Right ventricle myocardium superior (tissue), 1 donor: ENCODE measurements at places on chromosomes 11 and 22.

DNA sequence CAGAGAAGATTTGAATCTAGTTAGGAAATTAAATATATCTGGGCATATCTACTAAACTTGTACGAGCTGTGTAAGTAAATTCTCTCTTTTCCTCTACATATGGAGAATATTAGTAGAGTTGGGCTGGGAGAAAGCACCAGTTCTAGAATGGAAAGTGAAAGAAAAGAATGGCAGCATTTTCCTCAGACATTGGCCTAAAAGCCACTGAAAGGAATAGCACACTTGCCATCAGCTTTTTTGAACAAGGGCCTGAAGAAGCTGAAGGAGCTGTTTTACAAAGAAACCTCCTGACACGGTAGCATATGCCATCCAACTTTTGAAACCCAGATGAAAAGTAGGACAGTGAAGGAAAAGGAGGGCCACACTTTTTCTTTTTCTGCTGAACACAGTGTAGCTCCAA is 1563.7 kb upstream of the TENM4 start:
- no peak for DNase-seq

- no peak for DNase-seq
Observed at GRCh38 chr11:20010851-20011225, 149.4 kb downstream of the DBX1 start.

- DNase-seq: no peak
Observed at GRCh38 chr22:46509416-46510089, 27.9 kb downstream of the CELSR1 start.

GRCh38 chr11:114132944-114133394 is 73.5 kb downstream of the ZBTB16 start:
- DNase-seq: peak; percentile 64

DNA sequence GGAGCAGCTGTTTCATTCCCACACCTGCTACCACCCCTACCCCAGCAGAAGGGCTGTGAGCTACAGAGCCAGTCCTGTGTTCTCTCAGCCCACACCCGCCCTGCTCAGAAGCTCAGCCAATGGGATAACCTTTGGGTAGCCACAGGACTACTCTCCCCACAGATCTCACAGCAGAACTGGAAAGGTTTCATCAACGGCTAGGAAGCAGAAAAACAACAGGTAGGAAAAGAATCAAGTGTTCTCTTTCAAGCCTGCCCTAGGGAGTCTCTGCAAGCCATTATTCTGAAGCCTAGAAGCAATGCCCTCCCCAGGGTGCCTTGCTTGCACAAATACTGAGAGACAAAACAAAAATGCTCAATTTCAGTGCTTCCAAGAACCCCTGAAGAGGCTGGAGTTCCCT is 77.2 kb downstream of the TMPRSS5 start:
- DNase-seq: no peak

DNA sequence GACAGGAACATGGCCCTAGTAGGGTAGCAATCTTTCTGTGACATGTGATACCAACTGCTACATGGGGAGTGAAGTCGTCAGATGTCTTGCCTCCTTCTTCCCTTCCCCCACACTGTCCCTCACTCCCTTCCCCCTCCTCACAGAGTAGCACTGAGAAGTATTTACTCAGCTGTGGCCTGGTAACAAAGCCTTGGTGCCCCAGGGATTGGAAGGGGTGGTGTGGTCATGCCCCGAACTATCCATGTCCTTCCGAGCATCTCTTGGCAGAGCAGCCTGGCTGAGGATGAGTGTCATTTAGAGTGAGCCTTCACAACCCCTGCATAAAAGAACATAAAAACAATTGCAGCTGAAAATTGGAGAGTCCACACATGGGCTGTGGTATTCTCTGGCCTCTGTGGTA is 46.1 kb downstream of the ARFGAP2 start:
- no peak for DNase-seq

- DNase-seq: no peak
Observed at GRCh38 chr11:45083544-45084087, 62.8 kb upstream of the PRDM11 start.

- DNase-seq: no peak
Observed at GRCh38 chr11:83681906-83682610, 395.9 kb upstream of the CCDC90B start.

- no peak for DNase-seq
Observed at GRCh38 chr11:10461276-10461790, 6.3 kb downstream of the AMPD3 start.

DNA sequence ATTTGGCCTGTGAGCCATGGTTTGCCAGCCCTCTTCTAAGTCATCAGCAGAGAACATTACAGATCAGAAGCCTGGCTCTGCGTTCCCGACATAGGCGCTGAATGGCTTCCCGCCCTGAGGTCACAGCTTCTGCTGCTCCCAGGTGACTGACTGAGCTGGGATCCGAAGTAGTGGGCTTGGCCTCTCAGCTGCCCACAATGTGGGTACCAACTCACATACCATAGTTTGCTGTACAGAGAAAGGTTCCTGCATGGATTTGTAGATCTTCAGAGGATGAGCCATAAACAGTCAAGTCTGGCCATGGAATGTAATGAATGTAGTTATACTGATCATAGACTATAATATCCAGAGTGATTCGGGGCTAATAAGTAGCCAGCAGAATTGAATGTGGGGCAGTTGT is 42.6 kb downstream of the TEAD1 start:
- DNase-seq: no peak

DNA sequence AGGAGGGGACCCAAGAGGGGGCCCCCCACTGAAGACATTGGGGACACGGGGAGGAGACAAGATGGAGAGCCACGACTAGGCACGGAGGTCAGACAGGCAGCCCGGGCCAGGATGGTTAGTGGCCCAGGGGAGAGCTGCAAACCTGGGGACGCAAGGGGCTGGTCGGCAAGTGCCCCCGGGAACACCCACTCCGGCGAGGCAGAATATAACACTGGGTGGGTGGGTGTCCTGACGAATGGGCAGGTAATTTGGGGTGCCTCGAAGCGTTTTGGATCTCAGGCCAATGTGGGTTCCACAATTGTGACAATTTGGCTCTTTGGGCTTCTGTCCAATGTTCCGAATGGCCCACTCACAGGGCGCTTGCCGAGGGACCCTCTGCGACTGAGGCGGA is 9.9 kb downstream of the IGF2 start:
- DNase-seq: peak; percentile 27

DNA sequence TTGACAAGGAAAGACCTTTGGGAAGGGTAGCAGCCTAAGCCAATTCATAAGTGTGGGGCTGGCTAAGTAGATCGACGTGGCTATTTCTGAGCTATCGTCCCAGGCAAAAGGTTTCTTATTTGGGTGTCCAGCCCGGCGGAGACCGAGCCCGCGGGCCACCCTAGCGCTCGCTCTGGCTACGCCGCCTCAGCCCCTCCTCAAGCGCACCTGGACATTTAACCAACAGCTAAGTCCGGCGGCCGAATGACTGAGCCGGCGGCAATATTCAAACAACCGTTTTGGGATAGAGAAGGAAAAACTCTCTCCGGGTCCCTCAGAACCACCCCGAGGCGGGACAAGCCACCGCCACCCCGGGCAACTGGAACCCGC is 457 bp downstream of the RNF141 start:
- no peak for DNase-seq

DNA sequence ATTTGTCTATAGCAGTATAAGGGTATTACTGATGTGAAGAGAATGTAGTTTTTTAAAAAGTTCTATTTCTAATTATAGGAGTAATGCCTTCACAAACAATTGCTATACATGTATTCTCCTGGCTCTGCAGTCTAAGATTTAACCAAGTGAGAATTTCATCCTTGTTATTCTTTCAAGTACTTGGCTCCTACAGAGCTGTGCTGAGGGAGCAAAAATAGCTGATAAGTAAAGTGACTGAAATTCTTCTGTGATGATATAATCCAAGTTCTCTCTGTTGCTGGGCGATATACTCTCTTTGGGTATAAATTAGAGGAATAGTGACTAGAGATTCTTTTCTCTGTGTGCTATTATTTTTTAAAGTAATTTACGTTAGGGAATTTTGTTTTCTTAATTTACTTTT is 68.0 kb downstream of the PGR start:
- DNase-seq: no peak

DNA sequence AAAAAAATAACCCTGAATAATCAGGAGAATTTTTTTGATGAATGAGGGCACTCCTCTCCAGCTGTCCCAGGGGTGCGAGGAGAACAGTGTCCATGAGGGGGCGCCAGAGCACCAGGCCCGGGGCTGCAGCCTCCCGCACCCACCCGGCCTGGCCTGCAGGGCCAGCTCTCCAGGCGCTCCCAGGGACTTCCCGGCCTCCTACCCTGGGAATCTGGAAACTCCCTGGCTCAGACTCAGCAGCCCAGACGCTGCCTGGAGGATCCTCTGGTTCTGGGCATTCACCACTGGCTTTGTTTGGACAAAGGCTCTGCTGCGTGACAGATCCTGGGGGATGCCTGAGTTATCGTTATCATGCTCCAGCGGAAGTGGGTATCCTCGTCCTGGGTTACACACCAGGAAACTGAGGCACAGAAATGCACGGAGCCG is 31.0 kb downstream of the MCM5 start:
- peak; percentile 91 for DNase-seq

DNA sequence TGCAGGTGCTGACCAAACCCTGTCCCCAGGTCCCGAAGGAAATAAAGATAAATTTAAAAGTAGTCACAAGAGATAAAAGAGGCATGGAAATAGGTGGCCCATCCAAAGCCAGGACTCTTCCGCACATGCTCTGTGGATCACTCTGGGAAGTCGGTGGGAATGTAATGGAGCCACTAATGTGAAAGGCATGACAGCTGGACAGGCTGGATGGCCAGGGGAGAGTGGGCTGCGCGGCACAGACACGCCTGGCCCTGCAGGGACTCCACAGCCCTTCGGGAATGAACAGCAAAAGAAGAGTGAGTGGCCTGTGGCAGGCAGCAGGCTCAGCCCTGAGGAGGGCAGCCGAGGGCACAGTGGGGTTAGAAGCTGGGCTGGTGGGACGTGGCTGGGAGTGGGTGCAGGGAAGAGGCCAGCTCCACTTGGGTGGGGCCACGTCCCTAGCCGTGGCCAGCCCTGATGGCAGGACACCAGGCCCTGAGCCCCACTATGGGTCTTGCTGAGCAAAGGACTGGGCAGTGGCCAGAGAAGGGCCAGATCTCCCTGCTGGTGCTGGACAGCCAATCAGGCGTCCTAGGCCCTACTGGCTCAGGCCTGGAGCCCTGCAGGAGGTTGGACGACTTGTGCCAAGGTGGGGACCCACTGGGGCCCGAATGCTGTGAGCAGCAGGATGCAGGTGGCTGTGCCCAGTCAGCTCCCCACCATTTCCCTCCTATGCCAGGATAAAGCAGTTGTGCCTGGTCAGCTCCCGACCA is 31.3 kb upstream of the GNB1L start:
- peak; percentile 42 for DNase-seq

GRCh38 chr22:45692549-45692948 is 20.9 kb downstream of the ATXN10 start:
- DNase-seq: no peak

- DNase-seq: no peak
Observed at GRCh38 chr22:44661070-44661469, 40.9 kb upstream of the PRR5 start.

DNA sequence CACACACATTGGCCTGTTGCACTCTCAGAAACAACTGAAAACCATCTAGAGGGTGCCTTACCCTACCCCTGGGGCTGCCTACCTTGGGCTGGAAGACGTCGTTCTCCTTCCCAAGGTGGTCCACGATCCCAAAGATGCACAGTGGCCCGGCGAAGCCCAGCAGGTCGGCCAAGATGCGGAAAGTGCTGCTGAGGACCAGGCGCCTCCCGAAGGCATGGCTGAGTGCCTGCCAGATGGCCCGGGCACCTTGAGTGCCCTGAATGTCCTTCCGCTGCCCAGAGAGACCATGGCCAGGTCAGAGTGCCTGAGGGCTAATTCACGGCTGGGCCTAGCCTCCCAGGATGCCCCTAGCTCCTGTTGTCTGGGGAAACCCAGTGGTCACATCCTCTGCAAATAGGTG is 16.2 kb downstream of the ABCC8 start:
- DNase-seq: no peak
